ENCODE measurements at places on chromosomes 6 and 20.

DNA sequence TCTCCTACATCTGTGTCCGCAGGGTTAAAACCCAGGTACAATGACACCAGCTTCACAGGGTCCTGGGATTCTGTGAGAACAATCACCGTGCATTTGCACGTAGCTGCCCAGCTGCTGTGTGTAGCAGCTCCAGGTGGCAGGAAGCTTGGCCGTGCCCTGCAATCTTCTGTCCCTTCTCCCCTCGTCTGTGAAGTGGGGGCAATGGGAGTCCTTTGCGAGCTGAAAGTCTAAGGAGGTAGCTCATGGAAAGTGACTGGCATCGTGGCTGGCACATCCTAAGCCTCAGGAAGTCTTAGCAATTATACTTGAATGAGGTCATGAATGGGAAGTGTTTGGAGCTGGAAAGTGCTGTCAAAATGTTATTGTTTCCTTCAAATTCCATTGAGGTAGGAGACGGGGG, 137.1 kb downstream of the SMOC2 start:
- no peak for DNase-seq

GRCh38 chr6:48564036-48564820, 453.2 kb upstream of the PTCHD4 start:
- DNase-seq: no peak

DNA sequence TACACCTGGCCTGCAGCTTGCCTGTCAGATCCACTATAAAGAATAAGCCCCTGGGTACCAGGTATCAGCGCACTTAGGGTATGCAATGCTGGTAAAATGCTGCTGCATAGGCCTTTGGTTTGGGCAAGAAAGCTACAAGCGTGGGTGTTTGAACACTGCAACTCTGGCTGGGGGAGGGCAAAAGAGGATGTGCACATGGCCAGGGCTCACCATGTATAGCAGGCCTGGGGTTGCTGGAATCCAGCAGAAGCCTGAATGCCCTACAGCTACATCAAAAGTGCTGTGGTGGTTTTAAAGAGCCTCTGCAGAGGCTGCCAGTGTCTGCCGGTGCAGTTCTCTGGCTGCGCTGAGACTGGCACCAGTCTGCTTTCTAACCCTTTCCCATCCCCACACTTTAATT, 51.7 kb downstream of the UQCC1 start:
- DNase-seq: no peak

DNA sequence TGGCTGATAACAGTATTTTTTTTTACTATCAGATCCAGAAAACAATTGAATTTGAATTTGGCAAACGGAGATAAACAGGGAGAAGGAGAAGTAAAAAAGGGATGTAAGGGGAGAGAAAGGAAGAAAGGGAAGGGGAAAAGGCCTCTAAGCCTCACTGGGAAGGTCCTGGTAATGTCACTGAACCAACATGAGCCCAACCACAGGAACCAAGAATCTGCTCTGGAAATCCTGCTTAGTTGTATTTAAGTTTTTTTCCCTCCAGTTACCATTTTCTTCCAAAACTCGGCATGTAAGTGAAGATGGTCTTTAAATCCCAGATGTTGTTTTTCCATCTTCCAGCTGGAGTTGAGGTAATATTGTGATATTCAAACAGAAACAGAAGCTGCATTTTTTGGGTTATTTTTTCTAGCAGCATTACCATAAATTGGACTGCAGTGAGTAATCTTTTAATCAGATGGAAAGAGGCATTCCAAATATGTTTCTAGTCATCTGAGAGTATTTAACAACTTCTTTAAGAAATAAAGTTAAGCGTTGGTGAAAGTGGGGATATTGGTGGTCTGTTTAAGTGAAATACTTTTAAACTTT, 91.1 kb downstream of the TXNDC5 start:
- no peak for DNase-seq

DNA sequence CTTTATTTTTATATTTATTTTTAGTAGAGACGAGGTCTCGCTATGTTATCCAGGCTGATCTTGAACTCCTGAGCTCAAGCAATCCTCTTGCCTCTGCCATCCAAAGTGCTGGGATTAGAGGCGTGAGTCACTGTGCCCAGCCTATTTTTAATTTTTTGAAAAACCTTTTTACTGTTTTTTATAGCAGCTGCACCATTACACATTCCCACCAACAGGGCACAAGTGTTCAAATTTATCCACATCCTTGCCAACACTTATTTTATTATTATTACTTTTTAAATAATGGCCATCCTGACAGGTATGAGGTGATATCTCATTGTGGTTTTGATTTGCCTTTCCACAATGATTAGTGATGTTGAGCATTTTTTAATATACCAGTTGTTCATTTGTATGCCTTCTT, 42.5 kb downstream of the PACSIN1 start:
- no peak for DNase-seq

DNA sequence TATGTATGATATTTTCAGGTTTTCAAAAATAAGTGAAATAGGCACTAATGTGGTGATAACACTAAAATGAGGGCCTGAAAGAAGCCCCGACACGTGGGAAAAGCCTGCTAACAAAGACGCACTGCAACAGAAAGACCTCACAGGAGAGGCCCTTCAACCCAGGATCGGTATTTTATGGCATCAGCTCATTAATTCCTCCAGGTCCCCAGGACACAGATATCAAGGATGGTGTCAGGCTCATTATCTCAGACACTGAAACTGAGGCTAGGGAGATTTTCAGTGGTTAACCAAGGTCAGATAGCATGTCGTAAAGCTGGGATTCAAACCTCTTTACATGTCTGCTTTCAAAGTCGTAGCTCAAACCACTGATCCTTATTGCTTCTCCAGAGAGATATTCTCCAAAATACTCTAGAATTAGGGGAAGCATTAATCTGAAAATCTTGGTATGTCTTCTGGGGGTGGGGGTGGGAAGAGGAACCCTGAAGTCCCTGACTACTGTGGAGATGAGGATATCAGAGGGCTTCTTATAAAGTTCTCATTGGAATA, 64.1 kb downstream of the PPP1R3G start:
- DNase-seq: no peak

GRCh38 chr20:22684763-22685443, 100.5 kb upstream of the FOXA2 start:
- DNase-seq: no peak
